Epithelial cell of proximal tubule (primary cell): ENCODE measurements at places on chromosomes 2 and 18.

DNA sequence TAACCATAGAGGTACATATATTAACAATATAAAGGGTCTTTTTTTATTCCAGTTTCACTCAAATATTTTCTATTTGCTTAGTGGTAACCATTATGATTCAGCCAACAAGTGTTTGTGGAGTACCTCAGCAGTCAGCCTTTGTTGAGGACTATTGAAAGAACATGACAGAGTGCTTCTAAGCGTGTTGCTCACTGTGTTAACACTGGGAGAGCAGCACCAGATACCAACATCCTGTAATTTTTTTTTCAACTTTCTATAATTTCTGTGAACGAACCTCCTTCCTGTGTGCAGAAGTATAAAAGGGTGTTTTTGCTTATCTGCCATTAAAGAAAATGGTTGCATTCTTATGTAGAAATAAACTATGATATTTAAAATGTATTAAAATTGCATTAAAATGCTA lies 239.0 kb downstream of the PHLPP1 start:
- DNase-seq = no peak

GRCh38 chr18:48531082-48531403 lies 7.8 kb upstream of the CTIF start:
- no peak for DNase-seq

DNA sequence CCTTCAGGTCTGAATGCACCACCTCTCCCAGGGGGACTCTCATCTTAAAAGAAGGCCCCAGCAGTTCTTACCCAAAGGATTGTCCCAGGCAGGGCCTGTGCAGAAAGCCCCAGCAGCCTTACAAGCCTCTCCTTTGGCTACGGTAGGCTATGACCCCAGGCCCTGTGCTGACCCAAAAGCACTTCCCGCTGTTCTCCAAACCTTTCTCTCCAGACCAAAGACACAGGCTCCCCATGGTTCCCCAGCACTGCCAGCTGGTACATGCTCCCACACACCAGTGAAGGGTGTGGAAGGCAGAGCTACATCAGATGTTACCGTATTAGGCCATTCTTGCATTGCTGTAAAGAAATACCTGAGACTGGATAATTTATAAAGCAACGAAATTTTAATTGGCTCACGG lies 35.4 kb downstream of the LBH start:
- DNase-seq = no peak

DNA sequence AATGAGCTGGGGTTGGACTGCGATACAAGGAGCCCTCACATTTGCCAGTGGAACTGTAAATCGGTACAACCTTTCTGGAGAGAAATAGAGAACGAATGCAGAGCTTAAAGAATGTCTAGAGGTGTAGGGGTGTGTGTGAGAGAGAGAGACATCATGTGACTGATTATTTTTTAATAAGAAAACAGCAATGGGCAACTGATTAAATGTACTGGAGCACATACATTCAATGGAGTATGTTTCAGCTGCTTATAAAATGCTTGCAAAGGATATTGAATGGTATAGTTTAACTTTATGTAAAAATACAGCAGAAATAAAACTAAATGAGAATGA lies 391 bp upstream of the TMEM17 start:
- DNase-seq = peak; percentile 29

DNA sequence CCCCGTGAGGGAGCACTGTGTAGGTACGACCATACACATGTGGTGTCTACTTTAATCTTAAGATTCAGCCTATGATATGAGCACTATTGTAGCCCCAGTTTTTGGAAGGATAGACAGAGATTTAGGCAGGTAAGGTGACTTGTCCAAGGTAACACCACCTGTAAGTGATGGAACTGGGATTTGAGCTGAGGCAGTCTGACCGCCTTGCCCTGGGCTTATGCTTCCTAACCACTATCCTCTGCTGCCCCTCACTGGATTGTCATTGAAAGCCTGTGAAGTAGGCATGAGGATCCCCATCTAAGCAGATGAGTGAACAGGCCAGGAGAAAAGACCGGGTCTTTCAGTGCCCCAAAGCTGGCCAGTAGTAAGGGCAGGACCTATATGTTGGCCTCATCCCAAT lies 343.8 kb downstream of the CYRIA start:
- DNase-seq = no peak

GRCh38 chr2:236562434-236562833 lies 7.2 kb upstream of the ACKR3 start:
- no peak for DNase-seq

DNA sequence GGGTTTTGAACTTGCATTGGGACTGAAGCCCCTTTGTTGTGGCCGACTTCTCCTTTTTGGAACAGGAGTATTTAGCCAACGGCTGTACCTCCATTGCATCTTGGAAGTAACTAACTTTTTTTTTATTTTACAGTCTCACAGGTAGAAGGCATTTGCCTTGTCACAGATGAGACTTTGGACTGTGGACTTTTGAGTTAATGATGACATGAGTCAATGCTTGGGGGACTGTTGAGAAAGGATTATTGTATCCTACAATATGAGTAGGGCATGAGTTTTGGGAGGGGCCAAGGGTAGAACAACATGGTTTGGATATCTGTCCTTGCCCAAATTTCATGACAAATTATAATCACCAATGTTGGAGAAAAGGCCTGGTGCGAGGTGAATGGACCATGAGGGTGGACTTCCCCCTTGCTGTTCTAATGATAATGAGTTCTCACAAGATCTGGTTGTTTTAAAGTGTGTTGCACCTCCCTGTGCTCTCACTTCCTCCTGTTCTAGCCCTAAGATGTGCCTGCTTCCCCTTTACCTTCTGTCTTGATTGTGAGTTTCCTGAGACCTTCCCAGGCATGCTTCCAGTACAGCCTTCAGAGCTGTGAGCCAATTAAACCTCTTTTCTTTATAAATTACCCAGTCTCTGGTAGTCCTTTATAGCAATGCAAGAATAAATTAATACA lies 1269.4 kb upstream of the CHAC2 start:
- DNase-seq = no peak

DNA sequence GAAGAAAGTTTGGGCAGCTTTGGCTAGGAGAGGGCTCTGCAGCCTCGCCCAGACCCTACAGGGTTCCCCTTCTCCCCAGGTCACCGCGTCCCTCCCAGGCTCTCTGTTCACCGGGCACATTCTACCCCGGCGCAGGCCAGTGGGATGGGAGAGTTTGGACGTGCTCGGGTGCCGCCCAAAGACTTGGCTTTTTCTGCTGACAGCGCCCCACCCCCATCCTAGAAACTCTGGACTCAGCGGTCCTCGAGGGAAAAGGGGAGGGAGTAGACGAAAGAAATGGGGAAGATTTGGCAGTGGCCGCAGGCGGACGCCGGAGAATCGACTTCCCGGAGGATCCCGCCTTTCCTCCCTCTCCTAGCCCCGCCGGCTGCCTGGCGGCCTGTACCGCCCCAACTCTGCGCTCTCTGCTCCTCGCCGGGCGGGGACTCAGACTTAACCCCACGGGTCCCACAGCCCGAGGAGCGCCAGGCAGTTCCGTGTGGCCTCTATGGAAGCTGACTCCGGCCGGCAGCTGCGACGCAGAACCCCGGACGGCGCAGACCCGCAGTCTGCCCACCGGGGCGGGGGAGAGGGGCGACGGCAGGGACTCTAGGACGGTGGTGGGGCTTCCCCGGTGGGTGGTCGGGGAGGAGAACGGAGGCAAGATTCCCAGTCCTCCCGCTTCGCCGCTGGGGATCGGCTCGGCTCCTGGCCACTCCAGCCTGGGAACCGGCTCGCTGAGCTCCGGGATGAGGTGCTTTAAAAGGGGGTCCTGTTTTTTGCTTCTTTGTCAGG lies 863 bp upstream of the SIX2 start:
- no peak for DNase-seq

- no peak for DNase-seq
Observed at GRCh38 chr2:130252880-130253645, 54.8 kb upstream of the TUBA3E start.

- DNase-seq = no peak
Observed at GRCh38 chr2:196234672-196235071, 63.3 kb upstream of the STK17B start.

GRCh38 chr2:18444806-18445205 lies 115.6 kb downstream of the RDH14 start:
- no peak for DNase-seq

DNA sequence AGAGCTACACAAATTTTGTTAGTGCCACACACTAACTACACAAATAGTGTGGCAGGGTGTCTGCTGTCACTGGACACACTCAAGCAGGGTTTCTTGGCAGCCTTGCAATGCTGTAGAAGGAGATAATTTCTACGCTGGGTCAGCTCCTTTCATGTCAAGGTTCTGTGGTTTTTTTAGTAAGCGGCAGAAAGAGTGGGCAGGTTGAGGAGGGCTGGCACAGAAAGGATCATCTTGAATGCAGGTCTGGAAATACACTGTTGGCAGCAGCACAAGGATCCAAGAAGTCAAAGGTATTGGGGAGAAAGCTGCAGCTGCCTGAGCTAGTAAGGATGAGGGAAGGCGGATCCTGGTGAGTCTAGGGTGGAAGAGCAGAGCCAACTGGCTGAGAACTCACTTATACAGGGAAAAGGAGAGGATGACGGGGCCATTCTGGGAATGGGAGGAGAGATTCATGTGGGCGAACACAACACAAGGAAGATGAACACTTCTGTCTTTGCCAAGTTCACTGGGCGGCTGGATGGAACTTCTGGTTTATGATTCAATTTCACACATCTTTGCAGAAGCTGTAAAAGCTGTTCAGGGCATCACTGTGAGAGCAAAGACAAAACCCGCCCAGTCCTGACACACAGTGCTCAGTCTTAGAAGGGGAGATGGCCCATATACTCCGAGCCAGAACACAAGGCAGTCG lies 16.9 kb upstream of the CYRIA start:
- no peak for DNase-seq
